Motor neuron (in vitro differentiated cells): ENCODE measurements at places on chromosomes 6 and 20.

DNA sequence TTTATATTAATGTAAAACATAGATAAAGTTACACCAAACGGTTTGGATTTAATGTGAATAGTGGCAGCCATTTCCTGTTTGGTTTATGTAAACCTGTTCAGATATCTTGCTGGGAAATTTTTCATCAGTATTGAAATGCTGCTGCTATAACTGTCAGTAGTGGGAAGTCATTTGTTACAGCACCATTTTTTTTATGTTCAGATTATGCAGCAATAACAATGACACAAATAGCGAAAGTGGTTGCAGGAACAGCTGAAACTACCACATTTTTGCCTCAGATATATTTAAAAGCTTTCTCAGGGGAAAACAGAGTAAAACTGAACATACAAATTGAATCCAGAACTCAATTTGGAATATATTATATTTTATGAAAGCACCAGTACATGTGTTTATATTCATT, 128.8 kb upstream of the SIM1 start:
- ATAC-seq = no peak

GRCh38 chr6:15299430-15300131, 53.7 kb downstream of the JARID2 start:
- no peak for ATAC-seq

DNA sequence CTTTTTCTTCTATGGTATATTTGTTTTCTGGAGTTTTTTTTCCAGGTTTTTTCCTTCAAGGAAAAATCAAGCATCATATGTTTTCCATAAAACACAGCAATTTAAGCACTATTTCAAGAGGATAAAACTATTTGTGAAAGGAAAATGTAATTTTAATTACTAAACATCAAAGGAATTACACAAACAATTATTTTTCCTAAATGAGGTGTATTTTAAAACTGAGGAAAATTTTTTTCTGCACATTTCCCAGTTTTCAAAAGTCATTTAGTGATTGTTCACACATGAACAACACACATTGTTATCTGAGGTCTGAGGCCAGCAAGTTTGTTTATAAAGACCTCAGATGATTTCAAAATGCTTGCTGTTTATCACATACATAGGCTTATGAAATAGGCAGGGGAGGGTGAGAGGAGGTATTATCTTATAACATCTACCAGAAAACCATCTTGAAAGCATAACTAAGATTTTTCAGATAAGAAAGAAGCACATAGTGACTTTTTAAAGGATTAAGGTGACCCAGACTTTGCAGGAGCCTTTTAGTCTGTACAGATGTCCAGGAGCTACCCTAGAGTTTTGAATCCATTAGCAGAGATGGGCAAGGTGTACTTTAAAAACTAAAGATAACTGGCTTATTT, 381.6 kb downstream of the GJA1 start:
- no peak for ATAC-seq

DNA sequence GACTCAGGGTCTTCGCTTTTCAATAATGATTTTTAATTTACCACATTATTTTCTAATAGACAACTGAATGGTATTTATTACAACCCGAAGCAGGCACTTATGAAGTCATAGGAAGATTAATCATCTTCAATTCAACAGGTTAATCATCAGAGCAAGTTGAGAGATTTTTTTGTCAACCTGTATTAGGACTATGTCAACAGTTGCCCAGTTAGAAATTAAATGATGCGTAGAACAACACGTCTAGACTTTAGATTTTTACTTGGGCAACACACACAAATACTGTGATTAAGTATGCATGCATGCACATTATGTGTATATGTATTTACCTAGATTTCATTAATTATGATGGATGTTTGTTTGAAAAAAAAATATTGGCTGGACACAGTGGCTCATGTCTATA, 4.3 kb downstream of the ILRUN start:
- ATAC-seq = no peak

DNA sequence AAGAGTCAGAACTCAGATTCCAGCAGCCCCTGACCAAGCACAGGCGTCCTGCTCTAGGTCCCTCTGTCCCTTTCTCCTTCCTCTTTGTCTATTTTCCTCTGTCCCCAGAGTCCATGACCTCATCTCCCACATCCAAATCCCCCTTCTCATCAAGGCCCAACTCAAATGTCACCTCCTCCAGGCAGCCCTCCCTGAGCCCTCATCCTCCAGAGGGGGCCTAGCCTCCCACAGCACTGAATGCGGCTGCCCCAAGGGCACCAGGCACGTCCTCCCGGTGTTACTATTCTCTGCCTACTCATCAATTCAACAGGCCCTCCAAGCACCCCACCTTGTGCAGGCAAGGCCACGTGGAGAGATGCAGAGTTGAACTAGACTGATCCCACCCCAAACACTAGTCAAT, 49.7 kb downstream of the GRM4 start:
- no peak for ATAC-seq

DNA sequence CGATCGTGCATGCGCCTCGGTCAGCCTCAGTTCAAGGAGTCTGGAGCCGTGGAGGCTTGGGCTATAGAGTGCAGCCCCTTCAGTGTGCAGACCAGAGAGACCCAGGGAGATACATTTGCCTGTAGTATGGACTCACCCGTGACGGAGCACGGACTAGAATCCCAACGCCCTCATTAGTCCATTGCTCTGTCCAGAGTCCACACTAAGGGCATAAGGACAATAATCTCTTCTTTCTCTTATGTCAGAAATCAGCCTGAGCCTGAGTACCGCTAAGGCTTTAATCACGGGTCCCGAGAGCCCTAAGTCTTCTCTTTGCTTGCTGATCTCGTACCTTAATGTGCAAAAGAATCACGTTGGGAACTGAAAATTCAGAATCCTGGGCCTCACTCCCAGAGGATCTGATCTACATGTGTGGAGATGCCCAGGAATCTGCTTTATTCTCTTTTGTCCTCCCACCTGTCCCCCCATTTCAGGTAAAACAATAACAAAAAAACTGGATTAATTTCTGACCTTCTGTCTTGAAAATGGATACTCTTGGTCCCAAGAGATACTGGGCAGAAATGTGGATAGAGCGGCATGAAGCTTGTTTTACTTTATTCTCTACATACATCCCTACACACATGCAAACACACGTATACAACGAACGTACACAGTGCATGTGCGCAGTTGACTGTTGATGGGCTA, 671 bp downstream of the BPHL start:
- peak; percentile 49 for ATAC-seq

GRCh38 chr20:19546648-19547047, 211.4 kb upstream of the RIN2 start:
- no peak for ATAC-seq

DNA sequence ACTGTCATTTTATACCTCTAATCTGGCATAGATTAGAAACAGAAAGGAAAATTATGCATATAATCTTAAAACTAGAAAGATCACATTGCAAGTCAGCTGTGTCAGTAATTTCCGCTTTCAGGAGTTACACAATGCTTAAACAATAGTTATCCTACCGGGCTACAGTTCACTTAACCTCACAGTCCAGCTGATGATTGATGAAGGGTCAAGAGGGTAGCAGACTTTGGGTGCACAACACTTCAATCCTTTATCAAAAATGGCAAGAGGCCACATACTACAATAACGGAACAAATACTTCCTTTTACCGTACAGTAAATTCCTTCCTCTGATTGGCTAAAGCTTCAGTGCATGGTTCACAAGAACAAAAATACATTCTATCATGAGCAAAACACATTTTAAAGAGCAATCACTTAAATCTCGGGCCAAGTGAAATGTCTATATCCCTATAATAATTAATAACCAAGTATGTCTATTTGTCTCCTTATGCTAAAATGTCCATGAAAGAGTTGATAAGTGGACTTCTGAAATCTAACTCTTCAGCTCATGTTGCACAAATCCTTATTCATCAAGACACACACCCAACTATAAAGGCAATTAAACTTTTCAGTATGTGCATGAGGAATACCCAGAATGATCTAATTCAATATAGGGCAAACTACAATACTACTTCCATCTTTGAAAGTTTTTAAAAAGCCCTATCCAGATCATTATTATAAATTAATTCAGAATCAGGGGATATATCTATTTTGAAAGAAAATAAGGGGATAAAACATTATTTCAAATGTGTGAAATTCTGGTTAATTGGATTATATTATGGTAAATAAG, 76.8 kb downstream of the HIVEP2 start:
- ATAC-seq = no peak
